ENCODE measurements at places on chromosomes 5 and 9. TPM values are rescaled to one million over a fixed set of nuclear protein-coding genes. Genes with fewer than 3 reads are reported as not detected.

DNA sequence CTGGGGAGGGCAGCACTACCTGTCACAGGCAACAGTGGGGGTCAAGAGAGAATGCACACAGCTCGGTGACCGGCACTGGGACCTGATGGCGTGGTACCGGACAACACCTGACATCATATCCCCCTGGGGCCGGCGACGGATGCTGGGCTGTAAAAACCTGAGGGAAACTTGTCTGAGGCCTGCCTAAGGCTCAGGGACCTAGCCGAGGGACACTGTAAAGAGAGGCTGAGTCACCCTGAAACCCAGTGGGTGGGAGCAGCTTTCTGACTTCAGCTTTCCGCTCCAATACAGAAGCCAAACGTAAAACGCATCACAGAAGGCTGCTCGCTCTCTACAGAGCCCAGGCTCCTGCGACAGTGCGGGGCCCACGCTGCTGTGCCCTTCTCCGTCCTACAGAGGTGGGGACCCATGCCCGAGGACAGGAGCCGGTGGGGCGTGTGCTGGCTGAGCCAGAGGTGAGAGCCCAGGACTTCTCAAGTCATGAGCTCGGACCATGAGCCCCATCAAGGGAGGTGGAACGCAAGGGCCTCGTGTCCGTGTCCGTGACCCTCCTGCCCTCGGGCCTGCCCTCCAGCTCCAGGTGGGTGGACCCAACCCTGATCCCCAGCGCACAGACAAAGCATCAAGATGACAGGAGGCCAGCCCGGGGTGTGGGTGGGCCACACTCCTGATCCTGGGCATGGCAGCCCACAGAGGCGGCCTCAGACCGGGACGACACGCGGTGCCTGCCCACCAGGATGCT is 5.3 kb downstream of the RALGDS start:
- H3K27me3 ChIP-seq = no peaks in the 10 kb centered on the region
- peak overlapping the region; percentile 95 for H3K27ac ChIP-seq
- H3K4me3 ChIP-seq = no peak overlapping the region
- H3K4me1 ChIP-seq = peaks cover 87% of the 10 kb centered on the region

GRCh38 chr9:81074221-81074620 is 615.1 kb downstream of the TLE1 start:
- DNase-seq = no peak
- H3K4me1 ChIP-seq = no peaks in the 10 kb centered on the region
- H3K27ac ChIP-seq = no peak overlapping the region
- H3K27me3 ChIP-seq = no peaks in the 10 kb centered on the region
- H3K36me3 ChIP-seq = no peaks in the 10 kb centered on the region

- no peak overlapping the region for H3K27ac ChIP-seq
- no peaks in the 10 kb centered on the region for H3K27me3 ChIP-seq
- H3K4me3 ChIP-seq = no peak overlapping the region
Observed at GRCh38 chr5:11234501-11234911, 473.5 kb upstream of the DAP start.

- H3K27me3 ChIP-seq = no peaks in the 10 kb centered on the region
- H3K27ac ChIP-seq = no peak overlapping the region
- H3K4me3 ChIP-seq = no peak overlapping the region
- no peaks in the 10 kb centered on the region for H3K4me1 ChIP-seq
- no peak for DNase-seq
Observed at GRCh38 chr9:7265181-7265580, 507.4 kb downstream of the KDM4C start.

GRCh38 chr5:468401-468800 is 25.4 kb downstream of the EXOC3 start:
- H3K4me3 ChIP-seq = no peak overlapping the region
- H3K27ac ChIP-seq = no peak overlapping the region
- H3K4me1 ChIP-seq = peaks cover 21% of the 10 kb centered on the region
- peaks cover 10% of the 10 kb centered on the region for H3K36me3 ChIP-seq
- no peaks in the 10 kb centered on the region for H3K27me3 ChIP-seq

GRCh38 chr5:110112348-110112747 is 422.6 kb downstream of the MAN2A1 start:
- H3K4me1 ChIP-seq = no peaks in the 10 kb centered on the region
- no peak overlapping the region for H3K4me3 ChIP-seq
- H3K36me3 ChIP-seq = no peaks in the 10 kb centered on the region
- no peak for DNase-seq
- no peak overlapping the region for H3K27ac ChIP-seq

GRCh38 chr5:174118823-174119467 is 73.4 kb downstream of the NSG2 start:
- H3K36me3 ChIP-seq = no peaks in the 10 kb centered on the region
- H3K4me3 ChIP-seq = no peak overlapping the region
- H3K4me1 ChIP-seq = no peaks in the 10 kb centered on the region
- H3K27me3 ChIP-seq = no peaks in the 10 kb centered on the region

- no peak overlapping the region for H3K27ac ChIP-seq
- H3K36me3 ChIP-seq = no peaks in the 10 kb centered on the region
- H3K27me3 ChIP-seq = no peaks in the 10 kb centered on the region
- H3K4me3 ChIP-seq = no peak overlapping the region
- DNase-seq = no peak
Observed at GRCh38 chr5:135593886-135594285, 15.1 kb upstream of the CXCL14 start.

GRCh38 chr9:83334320-83334719 is 203.9 kb downstream of the FRMD3 start:
- DNase-seq = no peak
- no peak overlapping the region for H3K27ac ChIP-seq
- no peaks in the 10 kb centered on the region for H3K4me1 ChIP-seq

GRCh38 chr9:134525841-134526583 is 115.6 kb upstream of the COL5A1 start:
- no peaks in the 10 kb centered on the region for H3K4me1 ChIP-seq
- H3K27me3 ChIP-seq = no peaks in the 10 kb centered on the region
- no peaks in the 10 kb centered on the region for H3K36me3 ChIP-seq

GRCh38 chr5:37835380-37835973 is 4.4 kb downstream of the GDNF start:
- no peak overlapping the region for H3K4me3 ChIP-seq
- H3K27me3 ChIP-seq = peaks cover 62% of the 10 kb centered on the region
- peaks cover 59% of the 10 kb centered on the region for H3K4me1 ChIP-seq

DNA sequence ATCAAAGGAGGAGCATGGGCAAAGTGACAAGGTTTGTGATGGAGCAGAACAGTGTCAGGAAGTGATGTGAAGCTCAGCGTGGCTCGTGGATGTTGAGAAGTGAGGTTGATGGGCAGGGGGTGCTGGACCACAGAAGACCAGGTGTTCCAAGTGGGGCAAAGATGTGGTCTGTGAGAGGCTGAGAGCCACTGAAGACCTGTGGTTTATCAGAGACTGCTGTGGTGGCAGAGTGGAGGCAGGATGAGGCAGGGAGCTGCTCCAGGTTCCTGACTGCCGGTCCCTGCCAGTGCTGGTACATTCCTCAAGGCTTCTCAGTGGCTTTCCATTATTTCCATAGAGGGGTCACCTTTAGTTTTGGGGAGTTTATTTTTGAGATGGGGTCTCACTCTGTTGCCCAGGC is 19.1 kb downstream of the PALM2AKAP2 start:
- DNase-seq = no peak
- no peak overlapping the region for H3K4me3 ChIP-seq
- H3K4me1 ChIP-seq = no peaks in the 10 kb centered on the region

DNA sequence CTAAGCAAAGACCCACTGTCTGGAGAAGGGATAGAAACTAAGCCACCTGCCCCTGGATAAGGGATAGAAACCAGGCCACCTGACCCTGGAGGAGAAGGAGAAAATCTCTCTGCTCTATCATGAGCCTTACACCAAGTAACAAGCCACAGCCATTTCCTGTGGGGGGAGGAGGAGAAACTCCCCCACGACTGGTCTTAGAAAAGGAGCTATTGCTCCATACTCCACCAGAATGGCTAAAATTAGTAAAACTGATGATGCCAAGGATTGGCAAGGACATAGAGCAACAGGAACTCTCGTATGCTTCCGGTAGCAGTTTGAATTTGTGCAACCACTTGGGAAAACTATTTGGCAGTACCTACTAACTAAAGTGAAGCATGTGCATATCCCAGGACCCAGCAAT is 70.8 kb downstream of the ACTL7B start:
- no peaks in the 10 kb centered on the region for H3K4me1 ChIP-seq
- no peak overlapping the region for H3K4me3 ChIP-seq
- H3K27ac ChIP-seq = no peak overlapping the region
- H3K36me3 ChIP-seq = no peaks in the 10 kb centered on the region

- no peak overlapping the region for H3K4me3 ChIP-seq
- H3K36me3 ChIP-seq = no peaks in the 10 kb centered on the region
- H3K4me1 ChIP-seq = no peaks in the 10 kb centered on the region
- no peak for DNase-seq
- H3K27me3 ChIP-seq = no peaks in the 10 kb centered on the region
- H3K27ac ChIP-seq = no peak overlapping the region
Observed at GRCh38 chr9:114487607-114488300, 17.5 kb downstream of the WHRN start.

DNA sequence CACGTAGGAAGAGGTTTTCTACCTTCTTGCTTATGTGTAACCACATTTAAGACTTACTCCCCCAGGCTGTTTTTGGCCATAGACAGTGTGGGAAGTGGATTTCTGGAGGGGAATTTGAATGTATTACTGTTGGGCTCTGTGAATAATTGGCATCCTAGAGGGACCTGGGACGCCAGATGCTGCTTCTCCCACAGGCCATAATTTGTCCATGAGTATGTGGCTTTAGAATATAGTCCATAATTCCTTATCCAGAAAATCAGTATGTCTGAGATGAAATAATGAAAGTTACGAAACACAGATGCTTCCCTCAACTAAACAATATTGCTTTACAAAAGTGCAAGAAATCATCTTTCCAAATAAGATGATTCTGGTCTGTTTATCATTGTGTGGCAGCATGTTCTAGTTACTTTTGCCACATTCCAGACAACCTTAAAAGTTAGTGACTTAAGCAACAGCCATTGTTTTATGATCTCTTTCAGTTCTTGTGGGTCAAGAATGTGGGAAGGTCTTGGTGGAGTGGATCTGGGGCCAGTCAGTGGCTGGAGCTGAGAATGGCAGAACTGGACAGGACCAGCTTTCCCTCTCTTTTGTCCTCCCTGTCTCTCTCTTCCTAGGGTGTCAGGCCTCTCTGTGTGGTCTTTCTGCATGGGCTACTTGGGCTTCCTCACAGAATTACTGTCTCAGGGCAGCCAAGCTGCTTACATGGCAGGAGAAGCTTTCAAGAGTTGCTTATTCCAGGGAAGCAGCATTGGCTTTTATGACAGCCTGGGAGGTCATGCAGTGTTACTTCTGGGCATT is 79.4 kb downstream of the FBXL7 start:
- no peaks in the 10 kb centered on the region for H3K36me3 ChIP-seq
- no peaks in the 10 kb centered on the region for H3K27me3 ChIP-seq
- H3K27ac ChIP-seq = no peak overlapping the region

DNA sequence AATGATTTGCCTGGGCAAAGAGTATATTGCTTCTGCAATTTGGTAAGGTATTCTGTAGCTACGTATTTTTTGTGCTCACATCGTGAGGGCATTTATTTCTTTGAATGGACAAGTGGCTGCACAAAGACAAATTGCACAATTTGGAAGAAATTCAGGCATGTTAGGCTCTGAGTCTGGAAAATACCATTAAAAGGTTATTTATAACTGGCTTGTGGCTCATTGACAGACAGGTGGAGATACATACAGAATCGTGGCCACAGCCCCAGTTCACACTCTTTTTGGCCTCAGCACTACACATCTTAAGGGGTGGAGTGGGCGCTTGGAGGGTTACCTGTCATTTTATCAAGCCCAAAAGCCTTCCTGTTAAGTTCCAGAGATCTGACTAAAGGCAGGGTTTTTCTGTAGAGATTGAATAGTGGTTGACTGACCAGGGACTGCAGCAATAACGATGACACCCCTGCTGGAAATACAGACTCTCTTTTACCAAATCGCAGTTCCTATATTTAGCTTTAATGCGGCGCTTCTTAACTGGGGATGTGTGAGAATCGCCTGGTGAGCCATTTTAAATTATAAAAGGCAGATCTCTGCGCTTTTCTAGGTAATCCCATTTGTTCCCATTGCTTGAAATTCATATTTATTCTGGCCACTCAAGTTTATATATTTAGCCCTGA is 14.7 kb downstream of the MAN2A1 start:
- H3K4me1 ChIP-seq = peaks cover 14% of the 10 kb centered on the region
- H3K36me3 ChIP-seq = no peaks in the 10 kb centered on the region
- H3K4me3 ChIP-seq = no peak overlapping the region

DNA sequence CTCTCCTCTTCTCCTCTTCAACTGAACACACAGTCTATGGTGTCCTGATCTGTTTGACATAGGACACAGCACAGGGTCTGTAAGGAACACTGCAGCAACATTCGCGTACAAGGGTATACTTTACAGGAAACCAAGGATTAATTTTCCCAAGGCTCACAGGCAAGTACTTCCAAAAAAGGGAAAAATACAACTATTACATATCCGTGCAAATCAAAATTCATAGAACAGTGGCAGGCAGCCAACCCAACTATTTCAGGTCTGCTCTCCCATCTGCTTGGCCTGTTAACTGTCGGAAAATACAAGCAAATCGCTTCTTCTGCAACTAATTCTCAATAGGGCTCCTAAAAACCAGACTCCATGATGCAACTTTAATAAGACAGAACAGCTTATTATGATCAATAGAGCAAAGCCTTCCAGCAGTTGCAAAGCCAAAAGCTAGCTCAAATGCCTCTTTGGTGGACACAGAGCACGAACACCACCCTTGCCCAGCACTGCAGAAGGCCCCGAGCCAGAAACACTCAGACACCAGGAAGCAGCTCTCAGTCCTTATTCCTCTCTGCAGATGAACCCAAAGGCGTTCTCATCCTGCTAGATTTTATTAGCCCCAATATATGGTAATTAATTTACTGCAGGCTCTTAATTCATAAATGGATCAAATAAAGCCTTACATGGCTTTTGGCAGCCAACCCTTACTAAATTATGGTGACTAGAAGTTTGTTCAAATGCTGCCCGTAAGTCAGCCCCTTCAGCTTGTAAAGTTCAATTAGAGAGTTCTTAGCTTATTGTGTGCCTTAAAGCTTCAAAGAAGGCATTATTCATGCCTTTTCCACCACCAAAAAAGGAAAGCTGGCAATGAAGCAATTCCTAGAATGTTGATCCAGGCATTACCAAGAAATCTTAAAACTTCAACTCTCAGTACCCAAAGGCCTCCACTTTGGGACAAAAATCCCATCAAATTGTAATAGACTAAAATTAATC is 68.8 kb downstream of the ZNF608 start:
- peaks cover 46% of the 10 kb centered on the region for H3K4me1 ChIP-seq
- H3K27me3 ChIP-seq = no peaks in the 10 kb centered on the region
- H3K27ac ChIP-seq = peak overlapping the region; percentile 66
- DNase-seq = no peak
- no peak overlapping the region for H3K4me3 ChIP-seq
- no peaks in the 10 kb centered on the region for H3K36me3 ChIP-seq

DNA sequence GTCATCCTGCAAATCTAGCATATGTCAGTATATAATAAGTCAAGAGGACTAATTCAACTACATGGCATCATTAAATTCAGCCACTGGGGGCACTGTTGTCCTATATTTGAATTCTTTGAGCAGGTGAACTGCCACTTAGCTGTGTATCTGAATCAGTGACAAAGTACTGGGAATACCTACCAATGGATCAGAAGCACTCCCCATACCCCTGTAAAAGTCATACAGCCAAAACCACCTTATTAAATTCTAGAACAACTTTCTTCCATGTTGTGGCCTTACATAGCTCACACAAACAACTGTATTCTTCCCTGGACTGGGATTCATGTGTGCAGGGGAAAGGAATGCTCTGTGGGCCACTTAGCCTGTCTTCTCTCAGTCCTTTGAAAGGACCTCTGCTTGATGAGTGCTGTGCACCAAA is 57.4 kb upstream of the PLPP6 start:
- no peak overlapping the region for H3K4me3 ChIP-seq
- H3K36me3 ChIP-seq = no peaks in the 10 kb centered on the region
- no peaks in the 10 kb centered on the region for H3K27me3 ChIP-seq
- H3K4me1 ChIP-seq = no peaks in the 10 kb centered on the region
- DNase-seq = no peak
- H3K27ac ChIP-seq = no peak overlapping the region

Gene TXNDC8
- not detected for total RNA-seq

Gene QRFP
- not detected for total RNA-seq

Gene TEX48
- total RNA-seq = not detected

Gene PCDHGB7
- total RNA-seq = 7.0 TPM

Gene RASGEF1C
- not detected for total RNA-seq

Gene ADCY2
- total RNA-seq = not detected
